Epithelial cell of prostate (primary cell): ENCODE measurements at places on chromosomes 5 and 9.

GRCh38 chr5:121503111-121503840, 348.4 kb upstream of the FTMT start:
- no peak for DNase-seq

DNA sequence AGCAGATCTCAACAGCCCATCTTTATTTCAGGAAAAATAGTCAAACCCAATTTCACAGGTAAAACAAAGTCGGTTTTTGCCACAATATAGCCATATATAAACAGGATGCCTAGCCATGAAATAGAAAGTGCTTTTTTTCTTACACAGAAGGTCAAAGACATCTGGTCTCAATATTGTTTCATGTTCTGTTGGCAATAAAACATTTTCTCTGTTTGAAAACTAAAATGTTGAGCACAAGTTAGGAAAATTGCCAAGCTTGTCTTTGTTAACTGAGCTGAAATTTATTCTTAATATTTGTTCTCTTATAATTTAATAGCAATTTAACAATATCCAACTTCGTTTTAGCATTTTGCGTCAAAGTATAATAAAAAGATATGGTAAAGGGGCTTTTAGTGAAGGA, 673.4 kb downstream of the DTWD2 start:
- DNase-seq = no peak

DNA sequence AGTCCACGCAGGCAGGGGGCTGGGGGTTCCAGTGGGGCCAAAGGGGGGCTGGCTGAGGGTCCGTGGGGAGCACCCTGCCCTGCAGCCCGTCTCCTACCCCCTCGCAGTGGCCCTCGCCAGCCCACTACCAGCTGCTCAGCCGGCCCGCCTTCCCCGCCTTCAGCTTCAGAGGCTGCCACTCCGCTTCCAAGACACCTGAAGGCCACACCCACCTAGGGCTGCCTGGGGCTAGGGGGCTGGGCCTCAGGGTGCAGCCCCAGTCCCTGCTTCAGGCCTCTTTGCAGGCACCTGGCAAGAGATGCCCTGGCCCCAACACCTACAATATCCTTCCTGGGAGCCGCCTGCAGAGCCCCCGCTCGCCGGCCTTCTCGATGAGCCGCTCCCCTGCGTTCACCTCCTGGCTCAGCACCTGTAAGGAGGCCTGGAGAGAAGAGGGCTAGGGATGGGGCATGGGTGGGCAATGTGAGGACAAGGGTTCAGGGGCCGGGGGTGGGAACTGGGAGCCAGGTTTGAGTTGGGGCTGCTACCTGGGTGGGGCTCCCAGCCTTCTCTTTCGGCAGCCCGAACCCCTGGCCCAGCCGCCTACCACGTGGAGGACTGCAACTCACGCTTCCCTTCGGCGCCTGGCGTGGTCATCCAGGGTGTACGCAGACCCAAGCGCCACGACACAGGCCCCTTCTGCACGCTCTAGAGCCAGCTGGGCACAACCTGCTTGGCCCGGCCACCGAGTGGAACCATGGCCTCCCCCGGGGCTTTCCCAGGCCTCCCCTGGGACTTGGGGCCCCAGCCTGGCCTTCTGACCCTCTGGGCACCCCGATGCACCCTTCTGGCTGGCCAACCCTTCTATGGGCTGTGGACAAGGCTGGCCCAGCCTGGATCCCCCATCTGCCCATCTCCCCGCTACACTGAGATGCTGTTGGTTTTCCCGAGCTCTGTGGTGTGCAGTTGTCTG, 1.7 kb downstream of the STPG3 start:
- DNase-seq = no peak

DNA sequence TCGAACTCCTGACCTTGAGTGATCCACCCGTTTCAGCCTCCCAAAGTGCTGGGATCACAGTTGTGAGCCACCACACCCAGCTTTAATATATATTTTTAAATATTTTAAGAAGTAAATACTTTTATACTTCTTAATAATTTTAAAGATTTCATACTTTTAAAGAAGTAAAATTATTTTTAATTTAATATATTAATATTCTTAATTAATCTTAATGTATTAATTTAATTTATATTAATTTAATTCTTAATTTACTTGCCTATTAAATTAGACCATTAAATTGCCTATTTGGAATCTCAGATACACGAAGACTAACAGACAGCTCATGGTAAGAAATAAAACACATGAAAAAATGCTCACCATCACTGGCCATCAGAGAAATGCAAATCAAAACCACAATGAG, 1087.4 kb downstream of the CDH18 start:
- no peak for DNase-seq
